NCI-H2081 (cell line): ENCODE measurements at places on chromosomes 1 and 21.
A peak's percentile ranks its signal among the peaks of the same experiment; 100 is the strongest.

DNA sequence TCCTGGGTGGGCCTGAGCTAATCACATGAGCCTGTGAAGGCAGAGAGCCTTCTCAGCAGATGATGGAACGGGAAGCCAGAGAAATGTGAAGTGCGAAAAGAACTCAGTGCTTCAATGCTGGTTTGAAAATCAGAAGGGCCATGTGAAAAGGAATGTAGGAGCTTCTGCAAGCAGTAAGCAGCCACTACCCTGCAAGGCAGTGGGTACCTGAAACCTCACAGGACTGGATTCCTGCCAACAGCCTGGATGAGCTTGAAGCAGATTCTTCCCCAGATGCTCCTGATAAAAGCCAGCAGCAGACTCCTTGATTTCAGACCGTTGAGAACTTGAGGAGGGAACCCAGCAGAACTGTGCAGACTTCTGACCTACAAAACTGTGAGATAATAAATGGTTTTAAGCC is 158.6 kb downstream of the SYT2 start:
- no peak for DNase-seq

- DNase-seq: no peak
These were observed 26.2 kb downstream of the MPZL1 start for GRCh38 chr1:167747988-167748387.

GRCh38 chr1:8323706-8324105 is 5.8 kb downstream of the SLC45A1 start:
- DNase-seq: no peak

- no peak for DNase-seq
These were observed 155.6 kb upstream of the ZNF648 start for GRCh38 chr1:182217071-182217470.

GRCh38 chr1:153519242-153519641 is 16.5 kb downstream of the S100A6 start:
- no peak for DNase-seq

DNA sequence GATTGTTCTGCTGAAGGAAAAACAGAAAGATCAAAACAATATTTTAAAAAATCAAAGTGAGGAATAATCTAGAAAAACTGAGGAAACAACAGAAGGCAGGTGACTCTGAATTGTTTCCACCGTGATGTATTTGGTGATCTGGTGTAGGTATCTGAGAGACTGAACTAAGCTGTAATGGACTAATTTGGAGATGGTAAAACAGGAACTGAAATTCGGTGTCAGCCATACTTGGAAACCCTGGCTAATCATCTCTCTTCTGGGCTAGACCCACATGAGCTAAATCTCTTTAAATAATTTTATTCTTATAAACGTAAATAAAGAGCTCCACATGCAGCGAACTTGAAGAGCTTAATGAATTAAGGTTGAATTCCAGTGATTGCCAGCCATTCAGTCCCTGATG is 1226.1 kb downstream of the NCAM2 start:
- no peak for DNase-seq

DNA sequence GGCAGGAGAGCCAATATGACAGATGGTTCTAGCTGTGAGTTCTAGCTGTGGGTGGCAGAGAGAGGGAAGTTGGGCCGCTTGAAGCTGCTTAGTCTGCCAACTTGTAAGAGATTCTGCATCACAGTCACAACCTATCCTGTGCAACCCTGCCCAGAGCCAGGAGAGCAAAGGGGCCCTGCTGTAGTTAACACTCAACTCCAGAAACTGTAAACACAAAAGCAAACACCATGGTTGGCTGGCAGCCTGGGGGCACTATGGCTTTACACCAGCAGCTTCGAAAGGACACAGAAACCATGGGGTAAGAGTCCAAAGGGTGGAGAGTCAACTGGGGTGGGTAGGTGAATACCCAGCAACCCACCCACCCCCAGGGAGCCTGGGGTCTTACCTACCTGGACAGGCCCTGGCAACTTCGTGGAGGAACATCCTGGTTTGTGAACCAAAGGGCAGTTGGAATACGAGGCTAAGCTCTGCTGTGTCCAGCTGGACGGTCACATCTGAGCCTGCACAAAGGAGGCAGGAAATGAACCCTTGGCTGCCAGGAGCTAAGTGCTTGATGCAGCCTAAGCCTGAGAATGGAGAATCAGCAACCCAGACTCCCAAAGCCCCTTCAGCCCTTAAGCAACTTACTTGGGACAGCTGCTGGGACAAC is 6.4 kb downstream of the INPP5B start:
- peak; percentile 84 for DNase-seq

- DNase-seq: no peak
These were observed 120.5 kb upstream of the CD34 start for GRCh38 chr1:208031316-208031931.

- DNase-seq: peak; percentile 42
These were observed 11.6 kb upstream of the OR2G2 start for GRCh38 chr1:247576514-247576913.

DNA sequence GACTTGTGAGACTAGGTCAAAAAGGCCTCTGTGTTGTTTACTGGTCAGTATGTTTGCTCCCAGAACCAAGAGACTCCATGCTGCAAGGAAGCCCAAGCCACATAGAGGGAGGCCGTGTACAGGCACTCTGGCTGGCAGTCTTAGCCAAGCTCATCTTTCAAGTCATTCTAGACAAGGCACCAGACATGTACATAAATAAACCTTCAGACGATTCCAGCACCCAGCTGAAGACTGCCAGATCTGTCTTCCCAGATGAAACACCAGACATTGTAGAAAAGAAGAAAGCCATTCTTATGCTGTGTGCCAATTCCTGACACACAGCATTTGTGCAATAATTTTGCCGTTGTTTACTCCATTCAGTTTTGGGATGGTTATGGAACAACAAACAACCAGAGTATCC is 595.5 kb downstream of the KIF26B start:
- DNase-seq: no peak

DNA sequence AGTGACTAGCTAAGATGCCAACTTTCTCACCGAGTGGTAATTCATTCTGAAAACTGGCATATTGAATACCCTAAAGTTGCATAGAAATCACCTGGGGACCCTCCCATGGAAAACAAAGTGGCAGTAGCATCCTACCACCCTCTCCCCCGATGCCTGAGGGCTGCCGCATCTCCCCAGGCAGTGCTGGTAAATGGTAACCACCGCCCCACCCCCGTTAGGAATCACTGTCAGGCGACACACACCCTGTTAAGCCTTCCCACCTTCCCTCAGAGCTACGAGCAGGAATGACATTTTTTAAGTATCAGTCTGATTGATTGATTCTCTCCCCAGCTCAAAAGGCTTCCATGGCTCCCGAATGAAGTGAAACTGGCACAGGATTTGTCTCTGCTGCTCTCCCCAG is 28.3 kb downstream of the TMPRSS2 start:
- no peak for DNase-seq

GRCh38 chr1:161038523-161039153 is at the start of gene TSTD1:
TSS of gene TSTD1 (minus strand) at chr1:161038964. CDS start at chr1:161038889, 75 bp downstream.
- peak; percentile 84 for DNase-seq

DNA sequence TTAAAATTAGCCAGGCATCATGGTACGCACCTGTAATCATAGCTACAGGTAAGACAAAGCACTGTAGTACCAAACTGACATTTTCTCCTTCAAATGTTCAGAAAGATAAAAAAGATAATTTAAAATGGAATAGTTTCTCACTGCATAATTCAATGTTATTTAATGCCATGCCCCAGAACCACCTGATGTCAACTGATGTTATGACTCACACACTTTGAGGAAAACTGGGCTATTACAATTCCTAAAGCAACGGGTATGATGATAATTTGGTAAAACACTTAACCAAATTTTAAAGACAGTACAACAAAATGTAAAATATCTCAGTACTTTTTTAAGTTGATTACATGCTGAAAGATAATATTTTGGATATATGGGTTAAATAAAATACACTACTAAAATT is 22.9 kb upstream of the PLEKHO1 start:
- DNase-seq: no peak

DNA sequence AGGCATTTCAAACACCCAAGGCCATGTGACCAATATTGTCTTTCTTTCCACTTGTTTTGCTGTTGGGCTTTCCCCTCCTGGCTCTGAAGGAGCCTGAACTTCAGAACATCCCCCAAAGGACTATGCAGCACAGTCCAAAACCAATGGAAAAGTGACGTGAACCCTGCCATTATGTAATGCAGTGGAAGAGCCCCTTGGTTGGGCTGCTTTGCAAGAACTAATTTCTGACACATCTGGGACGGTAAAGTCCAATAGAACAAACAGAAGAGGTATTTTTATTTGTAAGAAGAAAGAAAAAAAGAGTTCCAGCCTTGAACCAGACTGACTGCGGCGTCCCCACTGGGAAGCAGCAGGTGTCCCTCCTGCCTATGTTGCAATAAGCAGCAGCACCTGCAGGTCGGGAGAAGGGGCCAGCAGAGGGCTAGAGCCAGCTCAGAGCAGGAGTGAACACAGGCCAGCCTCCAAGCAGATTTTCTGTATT is 116.7 kb downstream of the CDC7 start:
- peak; percentile 43 for DNase-seq

- peak; percentile 80 for DNase-seq
These were observed 10.6 kb upstream of the HLCS start for GRCh38 chr21:36976882-36977651.

DNA sequence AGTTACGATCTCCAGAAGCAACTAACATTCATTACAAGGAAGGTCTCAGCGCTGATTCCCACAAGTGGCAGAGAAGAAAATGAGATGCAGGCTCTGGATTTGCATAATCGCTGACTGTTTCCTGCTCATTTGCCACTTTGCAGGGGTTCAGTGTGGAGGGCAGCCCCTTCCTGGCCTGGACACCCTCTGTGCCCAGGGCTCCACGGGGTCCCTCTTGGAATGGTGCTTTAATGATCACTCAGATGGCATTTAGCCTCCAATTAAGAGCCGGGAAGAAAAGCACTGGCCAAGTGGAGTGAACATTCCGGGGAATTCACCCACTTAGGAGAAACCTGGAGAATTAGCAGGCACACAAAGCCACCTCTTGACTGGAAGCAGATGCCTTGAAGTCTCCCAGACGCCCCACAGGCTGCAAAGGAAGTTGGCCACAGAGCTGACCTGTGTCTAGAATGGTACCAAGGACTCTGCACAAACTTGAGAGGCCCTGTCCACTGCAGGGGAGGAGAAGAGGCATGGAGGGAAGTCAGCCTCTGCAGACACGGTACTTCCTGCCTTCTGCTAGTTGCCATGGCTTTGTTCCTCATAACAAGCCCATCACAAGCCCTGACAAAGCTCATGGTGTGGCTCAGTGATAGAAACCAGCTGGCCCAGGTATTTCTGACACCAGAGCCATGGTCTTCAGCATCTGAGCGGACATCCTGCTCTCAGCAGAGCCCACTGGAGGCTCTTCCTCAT is 157.2 kb downstream of the KAZN start:
- DNase-seq: no peak

DNA sequence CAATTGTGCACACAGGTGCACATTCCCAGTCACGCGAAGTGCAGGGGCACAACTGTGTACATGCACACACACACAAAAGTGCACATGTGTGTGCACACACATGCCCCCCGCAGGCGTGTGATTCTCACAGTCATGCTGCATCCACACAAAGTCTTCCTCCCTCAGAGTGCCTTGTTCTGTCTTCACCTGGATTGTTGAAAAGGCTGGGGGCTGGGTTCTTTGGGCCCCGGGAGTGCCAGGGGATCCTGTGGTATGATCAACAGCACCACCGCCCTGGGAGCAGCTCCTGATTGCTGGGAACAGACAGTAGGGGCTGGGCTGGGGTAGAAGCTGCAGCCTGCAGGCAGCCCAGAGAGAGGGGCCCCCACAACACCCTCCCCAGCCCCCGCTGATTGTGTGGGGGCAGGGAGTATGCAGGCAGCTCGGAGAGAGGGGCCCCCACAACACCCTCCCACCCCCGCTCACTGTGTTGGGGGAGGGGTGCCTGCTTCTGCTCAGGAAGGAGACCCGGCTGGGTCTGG is 3.4 kb downstream of the COL18A1 start:
- DNase-seq: no peak

DNA sequence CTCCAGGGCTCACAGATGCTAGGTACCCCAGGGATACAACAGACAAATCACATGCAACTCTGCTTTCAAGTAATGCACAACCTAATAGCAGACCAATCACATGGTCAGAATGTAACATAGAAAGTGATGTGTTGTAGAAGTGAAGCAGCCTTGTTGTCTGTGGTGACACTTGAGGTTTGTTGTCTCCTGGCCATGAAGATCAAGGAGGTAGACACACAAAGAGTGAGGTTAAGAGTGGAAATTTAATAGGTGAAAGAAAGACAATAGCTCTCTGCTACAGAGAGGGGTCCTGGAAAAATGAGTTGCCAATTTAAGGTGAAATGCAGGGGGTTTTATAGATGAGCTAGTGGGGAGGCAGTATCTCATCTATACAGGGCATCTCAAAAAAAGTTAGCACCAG is 2.5 kb upstream of the TMEM9 start:
- no peak for DNase-seq

DNA sequence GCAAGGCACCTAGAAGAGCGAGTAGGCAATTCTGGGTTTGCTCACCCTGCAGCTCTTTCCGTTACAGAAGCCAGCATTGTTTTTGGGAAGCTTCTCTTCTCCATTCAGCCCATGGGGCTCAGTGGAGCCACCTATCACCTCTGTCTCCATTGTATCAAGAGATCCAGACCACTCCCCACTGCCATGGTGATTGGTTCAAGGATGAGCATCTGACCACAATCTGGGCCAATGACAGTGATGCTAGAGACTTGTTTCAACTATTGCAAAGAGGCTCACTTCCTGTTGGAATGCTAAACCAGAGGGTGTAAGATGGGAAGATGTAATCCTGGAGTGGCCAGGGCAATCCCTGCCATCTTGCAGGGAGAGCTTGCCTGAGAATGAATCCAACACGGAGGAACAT is 6.6 kb downstream of the SPATA21 start:
- peak; percentile 27 for DNase-seq

GRCh38 chr1:203250911-203251310 is 21.4 kb upstream of the CHIT1 start:
- DNase-seq: peak; percentile 70

DNA sequence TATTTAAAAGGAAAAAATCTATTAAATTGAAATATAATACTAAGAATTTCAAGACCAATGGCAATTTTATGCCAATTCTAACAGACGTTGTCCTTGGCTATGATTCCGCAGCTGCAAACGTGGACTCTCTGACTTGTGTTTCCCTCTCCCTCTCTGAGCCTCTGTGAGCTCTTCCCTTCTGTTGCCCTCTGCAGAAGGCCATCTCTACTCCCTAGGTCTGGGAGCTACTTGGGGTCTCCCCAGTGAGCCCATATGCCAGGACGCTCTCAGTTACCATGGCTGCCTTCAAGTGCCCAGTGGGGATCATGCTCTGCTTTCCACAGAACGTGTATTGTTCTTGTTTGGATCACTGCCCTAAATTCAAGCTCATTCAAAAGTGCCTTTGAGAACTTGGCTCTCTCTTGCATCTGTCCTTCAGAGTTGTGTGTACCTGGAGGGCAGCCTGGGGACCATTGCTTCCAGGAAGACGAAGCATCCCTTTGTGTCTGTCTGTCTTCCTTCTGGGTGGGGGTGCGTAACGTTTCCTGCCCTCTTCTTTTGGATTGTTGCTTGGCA is 97.5 kb upstream of the TSPAN2 start:
- no peak for DNase-seq

- peak; percentile 16 for DNase-seq
These were observed 20.9 kb upstream of the CDCP2 start for GRCh38 chr1:54173681-54174080.

GRCh38 chr1:54950369-54951163 is 29.9 kb upstream of the TMEM61 start:
- peak; percentile 81 for DNase-seq
